ENCODE measurements at places on chromosomes 12 and 14.

GRCh38 chr12:46260913-46261476 lies 7.8 kb downstream of the SLC38A1 start:
- DNase-seq, result no peak

DNA sequence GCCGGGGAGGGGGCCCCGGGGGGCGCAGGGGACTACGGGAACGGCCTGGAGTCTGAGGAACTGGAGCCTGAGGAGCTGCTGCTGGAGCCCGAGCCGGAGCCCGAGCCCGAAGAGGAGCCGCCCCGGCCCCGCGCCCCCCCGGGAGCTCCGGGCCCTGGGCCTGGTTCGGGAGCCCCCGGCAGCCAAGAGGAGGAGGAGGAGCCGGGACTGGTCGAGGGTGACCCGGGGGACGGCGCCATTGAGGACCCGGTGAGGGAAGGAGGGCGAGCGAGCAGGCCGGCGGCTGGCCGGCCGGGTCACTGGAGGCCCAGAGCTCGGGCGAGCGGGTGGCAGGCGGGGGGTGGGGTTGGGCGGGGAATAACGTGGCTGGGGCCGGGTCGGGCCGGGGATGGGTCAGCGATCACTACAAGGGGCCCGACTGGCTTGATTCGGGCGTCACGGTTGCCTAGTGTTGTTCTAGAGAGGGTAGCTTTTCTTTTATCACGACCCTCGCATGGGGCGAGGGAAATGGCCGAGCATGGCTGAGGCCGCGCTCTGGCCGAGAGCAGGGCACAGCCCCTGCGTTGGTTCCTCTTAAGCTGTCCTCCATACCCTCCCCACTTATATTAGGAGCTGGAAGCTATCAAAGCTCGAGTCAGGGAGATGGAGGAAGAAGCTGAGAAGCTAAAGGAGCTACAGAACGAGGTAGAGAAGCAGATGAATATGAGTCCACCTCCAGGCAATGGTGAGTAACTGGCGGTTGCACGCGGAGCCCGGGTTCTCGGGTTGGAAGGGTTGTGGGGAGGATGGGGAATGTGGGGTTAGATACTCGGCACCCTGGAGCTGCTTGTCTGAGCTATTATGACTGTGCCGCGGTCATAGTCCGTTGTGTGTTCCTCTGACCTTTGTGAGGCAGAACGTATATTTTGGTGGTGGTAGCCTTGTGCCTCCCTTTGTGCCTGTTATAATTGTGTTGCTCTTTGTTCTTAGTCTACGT lies 603 bp downstream of the PABPN1 start:
- DNase-seq, result peak; percentile 29

GRCh38 chr14:36067428-36068187 lies 108.9 kb downstream of the PTCSC3 start:
- DNase-seq, result no peak

- no peak for DNase-seq
Observed at GRCh38 chr12:88519802-88520435, 60.4 kb downstream of the KITLG start.

DNA sequence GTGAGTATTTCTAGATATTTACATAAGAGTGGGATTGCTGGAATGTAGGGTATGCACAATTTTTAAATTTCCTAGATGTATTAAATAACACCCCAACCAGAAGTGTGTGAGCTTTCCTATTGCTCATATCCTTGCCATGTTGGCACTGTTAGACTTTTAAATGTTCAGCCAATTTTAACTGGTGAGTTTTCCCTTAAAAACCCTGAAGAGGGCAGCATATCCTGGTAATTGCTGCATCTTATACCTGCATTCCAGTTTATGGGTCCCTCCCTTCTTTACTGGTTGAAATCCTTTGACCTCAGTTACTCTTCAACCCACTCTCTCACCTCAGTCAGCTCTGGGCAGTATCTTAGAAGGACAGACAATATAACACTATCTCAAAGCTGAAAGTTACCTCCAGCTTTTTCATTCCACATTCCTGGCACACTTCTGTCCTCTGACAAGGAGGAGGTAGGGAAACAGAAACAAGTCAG lies 270.6 kb downstream of the PAWR start:
- DNase-seq, result no peak

DNA sequence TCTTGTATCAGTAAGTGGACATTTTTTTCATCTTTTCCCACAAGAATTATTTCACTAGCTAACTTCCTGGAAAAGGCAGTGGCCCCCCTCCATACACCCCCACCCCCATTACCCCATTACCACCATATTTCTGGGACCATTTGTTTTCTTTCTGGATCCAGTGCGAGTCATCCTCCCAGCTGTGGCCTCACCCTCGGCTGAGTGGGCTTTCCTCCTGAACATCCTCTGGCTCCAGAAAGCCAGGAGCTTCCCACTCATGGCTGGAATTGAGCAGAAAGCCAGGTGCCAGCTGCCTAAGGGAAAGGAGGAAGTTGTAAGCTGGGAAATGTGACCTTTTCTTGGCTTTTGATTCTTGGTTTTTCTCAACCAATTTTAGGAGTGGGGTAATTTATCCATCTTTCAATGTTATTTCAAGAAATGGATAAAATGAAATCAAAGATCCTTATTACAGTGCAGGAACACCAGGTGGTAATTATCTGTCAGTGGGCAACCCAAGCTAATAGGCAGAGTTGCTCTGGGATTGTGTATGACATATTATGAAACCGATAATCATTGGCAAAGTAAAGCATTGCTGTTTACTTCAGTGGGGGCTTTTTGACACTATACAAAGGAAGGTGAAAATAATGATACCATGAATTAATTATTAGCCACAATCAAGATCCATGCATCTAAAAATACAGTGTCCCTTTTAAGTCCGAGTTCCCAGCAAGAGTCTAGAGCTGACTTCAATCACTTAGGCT lies 124.6 kb downstream of the KICS2 start:
- peak; percentile 34 for DNase-seq

- no peak for DNase-seq
Observed at GRCh38 chr14:92143309-92143708, 21.5 kb downstream of the CPSF2 start.

- no peak for DNase-seq
Observed at GRCh38 chr12:117845271-117845904, 123.4 kb downstream of the KSR2 start.

DNA sequence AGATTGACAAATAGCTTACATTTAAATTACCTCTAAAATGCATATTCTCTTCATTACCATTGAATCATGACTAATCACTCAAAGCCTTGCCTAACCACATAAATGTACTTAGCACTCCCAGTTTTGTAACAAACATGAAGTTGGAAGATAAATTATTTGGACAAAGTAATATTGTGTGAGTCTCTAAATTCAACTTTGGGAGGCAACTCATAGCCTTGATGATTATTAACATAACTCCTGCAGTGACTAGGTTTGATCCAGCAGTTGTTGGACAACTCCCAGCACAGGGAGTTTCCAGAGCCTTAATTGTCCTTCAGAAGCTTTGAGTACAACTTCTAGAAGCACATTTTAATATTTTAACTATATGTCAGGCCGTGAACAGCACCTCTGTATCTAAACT lies 153.4 kb upstream of the PDZRN4 start:
- DNase-seq, result no peak

DNA sequence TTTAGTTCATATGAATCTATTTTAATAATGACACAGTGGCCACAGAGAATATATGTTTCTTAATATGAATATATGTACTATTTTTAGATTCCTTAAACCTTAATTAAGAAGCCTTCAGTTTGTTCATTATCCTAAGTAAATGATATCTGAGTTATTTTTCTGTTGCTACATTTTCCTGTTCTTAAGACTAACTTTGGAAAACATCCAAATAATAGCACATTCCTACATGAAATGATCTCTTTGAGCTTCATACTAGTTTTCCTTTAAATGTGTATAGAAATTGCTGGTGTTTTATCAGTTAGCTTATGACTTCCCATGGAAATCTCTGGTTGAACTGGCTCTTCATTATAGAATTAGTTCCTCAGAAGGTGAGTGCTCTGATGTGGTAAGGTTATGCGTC lies 72.1 kb downstream of the POLR3B start:
- DNase-seq, result no peak

- no peak for DNase-seq
Observed at GRCh38 chr14:90695997-90696660, 120.1 kb downstream of the TTC7B start.

- DNase-seq, result no peak
Observed at GRCh38 chr12:63882844-63883243, 38.3 kb downstream of the SRGAP1 start.

- DNase-seq, result peak; percentile 36
Observed at GRCh38 chr12:3135522-3136461, 58.6 kb downstream of the TSPAN9 start.

DNA sequence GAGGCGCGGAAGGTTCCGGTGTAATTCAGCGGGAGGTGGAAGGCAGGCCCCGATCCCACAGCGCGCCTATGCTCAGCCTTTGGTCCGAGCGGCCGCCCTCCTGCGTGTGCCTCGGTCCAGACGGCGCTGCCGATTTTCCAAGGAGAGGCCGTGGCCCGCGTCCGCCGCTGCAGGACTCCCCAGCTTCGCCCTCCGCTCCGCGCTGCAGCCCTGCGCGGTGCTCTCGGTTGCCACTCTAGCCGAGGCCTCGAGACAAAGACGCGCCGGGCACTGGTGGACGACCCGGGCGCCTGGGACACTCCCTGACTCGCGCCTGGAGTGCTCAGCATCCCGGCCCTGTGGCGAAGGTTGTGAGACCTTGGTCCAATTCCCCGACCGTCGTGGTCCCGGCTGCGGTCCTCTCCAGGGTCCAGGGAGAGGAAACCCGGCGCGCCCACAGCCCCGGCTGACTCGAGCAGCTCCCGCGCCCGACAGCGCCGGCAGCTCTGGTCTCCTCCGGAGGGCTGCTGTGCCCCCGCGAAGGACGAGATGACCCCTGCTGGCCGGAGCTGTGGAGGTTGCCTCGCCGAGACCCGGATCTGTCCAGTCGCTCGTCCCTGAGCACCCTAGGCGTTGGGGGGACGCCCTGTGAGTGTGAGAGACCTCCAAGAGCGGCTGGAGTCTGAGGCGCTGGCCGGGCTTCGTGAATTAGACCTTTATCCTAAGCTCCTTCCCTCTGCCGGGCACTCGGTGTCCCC lies 6.5 kb downstream of the HOXC12 start:
- DNase-seq, result no peak

DNA sequence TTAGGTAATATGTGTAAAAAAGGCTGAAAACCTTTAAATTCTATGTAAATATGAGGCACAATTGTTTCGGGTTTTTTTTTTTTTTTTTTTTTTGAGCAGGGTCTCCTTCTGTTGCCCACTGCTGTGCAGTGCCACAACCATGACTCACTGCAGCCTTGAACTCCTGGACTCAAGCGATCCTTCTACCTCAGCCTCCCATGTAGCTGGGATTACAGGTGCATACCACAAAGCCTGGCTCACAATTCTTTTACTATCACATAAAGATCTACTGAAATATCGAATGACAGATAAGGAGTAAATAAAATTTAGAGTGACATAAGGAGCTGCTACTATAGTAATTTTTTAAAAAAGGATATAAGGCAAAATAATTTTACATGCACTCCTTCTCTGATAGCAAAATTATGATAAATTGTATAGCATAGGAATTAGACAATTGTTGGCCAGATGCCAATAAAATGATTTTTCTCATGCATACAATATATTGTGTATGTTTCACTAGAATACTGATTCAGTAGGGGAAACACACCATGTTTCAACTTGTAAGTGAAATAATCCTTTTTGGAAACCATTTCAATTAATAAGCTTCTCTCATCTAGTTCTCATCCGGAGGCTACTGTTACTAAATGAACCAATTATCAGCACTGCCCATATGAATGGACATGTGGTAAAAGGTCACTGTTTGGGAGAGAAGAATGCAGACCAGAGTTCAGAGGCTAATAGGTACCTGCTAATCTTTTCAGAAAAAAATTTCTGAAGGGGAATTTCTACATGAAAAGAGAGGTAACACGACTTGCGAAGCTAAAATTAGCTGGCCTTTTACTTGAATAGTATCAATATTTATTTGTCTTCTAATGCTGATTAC lies 108.4 kb downstream of the PPP1R12A start:
- DNase-seq, result no peak

DNA sequence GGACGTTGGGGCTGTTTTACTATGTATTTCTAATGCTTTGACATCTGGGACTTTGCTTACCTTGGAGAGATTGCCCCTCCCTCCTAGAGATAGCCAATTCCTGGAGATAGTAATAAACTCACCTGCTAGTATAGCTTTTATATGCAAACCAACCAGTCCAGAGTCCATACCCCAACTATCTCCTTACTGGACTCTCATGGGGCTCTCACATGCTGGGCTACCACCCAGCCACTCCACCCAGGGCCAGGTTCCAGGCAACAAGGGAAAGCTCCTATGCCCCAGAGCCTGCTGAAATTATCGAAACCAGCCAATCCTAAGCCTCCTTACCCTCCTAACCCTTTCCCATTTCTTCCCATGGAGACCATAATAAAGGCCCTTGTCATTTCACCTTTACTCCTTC lies 25.5 kb upstream of the MGP start:
- DNase-seq, result no peak

GRCh38 chr14:89891055-89891454 lies 63.5 kb downstream of the EFCAB11 start:
- DNase-seq, result no peak

- no peak for DNase-seq
Observed at GRCh38 chr14:64614166-64614565, 64.4 kb downstream of the PPP1R36 start.

GRCh38 chr14:73744874-73745529 lies 30.8 kb upstream of the PNMA1 start:
- DNase-seq, result no peak

GRCh38 chr12:27309293-27309994 lies 23.2 kb upstream of the BMAL2 start:
- DNase-seq, result no peak

GRCh38 chr12:108838194-108839017 lies 19.0 kb downstream of the SSH1 start:
- DNase-seq, result peak; percentile 89

DNA sequence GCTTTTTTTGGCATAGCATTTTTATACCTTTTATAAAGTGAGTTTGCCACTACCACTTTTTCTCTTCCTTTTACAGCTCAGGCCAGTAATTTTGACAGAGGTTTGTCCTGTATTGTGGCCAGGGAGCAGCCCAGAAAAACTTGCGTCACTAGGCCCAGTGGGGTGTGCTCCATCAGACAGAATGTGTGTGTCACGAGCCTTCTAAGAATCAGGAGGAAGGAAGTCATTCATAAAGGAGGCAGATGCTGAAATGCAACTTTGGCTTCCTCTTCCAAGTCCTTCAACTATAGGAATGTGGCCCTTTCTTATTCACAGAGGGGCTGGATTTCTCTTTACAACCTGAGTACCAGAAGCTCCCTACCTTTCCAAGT lies 10.1 kb upstream of the RAB35 start:
- no peak for DNase-seq

DNA sequence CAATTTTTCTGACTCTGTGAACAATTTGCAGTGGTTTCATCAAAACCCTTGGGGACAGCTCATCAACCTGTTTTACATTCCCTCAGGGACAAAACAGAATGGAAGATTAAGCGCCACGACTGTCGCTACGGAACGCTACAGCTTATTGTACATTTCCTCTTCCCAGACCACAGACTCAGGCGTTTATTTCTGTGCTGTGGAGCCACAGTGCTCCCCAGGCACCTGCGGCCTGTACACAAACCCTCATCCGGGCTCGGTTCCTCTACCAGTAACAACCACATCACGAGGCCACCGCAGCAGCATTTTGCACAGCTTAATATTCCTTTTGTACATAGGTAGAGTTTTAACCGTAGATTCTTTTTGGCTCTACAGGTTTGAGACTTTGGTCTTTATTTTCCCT lies 397.4 kb upstream of the OR4E1 start:
- DNase-seq, result no peak

GRCh38 chr12:124558313-124558712 lies 9.1 kb downstream of the NCOR2 start:
- DNase-seq, result no peak
